ENCODE measurements at places on chromosomes 1 and 21. TPM values are rescaled to one million over a fixed set of nuclear protein-coding genes. Genes with fewer than 3 reads are reported as not detected.

Gene PODN
- 6.5 TPM for total RNA-seq

Gene MMEL1
- total RNA-seq = not detected

DNA sequence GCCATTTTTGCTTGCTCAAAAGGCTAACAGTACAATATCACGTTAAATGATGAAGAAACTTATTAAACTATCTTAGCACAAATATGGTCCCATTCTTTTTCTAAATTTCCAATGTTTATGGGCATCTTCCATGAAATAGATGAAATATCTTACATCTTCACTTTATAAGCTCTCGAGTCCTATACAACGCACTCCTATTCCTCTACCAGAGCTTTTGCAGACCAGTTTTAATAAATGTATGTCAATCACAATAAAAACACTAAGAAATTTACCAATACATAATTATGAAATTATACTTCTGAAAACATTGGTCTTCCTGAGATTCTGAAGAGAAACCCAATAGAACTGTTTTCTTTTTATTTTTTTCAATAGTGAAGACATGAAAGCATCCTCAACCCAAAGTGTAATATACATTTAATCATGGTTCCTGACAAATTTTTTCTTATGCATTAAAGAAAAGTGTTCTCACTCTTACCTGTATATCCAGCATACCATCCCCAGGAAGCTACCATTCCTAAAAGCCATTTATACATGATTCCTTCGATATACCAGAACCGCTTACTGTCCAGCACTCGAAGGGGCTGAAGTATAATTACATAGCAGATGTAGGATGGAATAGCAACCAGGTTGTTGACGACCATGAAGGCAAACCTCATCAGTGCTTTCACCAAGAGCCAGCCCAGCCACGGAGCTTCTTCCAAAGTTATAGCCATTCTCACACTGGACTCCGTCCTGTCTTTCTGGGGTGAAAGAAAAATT lies 1.8 kb downstream of the LPGAT1 start:
- no peak for DNase-seq

DNA sequence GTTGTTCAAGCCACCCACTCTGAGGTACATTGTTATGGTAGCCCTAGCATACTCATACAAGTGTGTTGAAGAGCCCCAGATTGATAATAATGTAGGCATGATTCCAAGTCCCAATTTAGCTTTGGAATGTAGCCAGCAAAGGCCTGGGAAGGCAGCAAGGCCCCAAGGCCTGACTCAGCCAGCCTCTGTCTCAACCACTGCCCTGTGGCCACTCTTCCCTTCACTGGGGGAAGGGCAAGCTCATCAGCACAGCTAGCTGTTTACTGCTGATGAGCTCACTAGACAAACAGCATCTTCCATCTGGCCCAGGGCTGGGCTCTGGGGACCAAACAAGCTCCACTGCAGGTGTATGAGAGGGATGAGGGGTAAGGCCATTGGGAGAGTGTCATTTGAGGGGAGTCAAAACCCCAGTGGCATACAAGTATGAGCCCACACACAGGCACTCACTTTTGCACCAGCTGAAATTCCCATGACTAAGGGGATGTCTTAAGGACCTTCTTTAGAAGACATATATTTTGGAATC lies 2.2 kb upstream of the IRF6 start:
- no peak for DNase-seq

Gene ST6GALNAC3
- 7.3 TPM for total RNA-seq

DNA sequence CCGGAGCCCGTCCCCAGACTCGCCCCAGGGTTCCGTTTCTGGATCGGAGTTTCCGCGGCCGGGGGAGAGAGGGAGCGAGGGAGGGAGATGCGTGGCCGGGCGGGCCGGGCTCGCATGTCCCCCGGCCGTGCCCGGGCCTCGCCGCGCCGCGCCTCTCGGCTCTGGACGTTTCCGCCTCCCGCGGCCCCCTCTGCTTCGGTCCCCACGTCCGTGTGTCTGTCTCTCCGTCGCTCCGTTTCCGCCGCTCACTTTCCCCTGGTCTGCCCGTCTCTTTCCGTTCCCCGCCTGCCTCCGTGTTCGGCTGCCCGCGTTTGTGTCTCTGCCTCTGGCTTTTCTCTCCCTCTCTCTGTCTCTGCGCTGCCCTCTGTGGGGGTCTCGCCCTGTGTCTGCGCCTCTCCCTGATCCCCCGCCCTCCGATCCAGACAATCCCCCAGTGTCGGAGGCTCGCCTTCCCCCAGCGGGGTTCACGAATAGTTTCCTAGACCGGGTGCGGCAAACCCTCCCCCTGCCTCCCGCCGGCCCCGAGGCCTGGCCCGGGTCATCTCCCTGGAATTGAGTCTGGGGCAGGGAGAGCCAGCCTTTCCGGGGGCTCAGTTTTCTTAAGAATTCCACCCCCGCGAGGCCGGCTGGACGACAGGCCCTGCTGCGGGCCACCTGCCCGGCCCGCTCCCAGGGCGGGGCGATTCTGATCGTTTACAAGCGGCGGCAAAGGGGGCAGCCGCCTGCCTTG lies 735 bp downstream of the NBL1 start:
- DNase-seq = no peak

DNA sequence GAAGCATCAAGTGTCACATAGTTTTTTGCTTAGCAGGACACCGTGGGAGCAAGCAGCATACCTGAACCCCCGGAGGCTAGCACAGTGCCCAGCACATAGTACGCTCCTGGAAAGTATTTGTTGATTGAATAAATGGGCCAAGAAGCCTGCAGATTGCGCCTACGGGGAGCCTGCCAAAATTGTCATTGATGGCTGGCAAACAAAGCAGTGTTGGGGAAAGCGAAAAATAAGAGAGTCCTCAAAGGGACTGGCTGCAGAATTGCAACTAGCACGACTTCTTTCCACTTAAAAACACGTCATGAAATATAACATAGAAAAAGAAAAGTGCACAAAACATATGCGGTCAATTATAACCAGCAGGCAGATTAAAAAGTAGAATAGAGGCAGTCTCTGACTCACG lies 125.2 kb upstream of the GALNT2 start:
- DNase-seq = no peak

DNA sequence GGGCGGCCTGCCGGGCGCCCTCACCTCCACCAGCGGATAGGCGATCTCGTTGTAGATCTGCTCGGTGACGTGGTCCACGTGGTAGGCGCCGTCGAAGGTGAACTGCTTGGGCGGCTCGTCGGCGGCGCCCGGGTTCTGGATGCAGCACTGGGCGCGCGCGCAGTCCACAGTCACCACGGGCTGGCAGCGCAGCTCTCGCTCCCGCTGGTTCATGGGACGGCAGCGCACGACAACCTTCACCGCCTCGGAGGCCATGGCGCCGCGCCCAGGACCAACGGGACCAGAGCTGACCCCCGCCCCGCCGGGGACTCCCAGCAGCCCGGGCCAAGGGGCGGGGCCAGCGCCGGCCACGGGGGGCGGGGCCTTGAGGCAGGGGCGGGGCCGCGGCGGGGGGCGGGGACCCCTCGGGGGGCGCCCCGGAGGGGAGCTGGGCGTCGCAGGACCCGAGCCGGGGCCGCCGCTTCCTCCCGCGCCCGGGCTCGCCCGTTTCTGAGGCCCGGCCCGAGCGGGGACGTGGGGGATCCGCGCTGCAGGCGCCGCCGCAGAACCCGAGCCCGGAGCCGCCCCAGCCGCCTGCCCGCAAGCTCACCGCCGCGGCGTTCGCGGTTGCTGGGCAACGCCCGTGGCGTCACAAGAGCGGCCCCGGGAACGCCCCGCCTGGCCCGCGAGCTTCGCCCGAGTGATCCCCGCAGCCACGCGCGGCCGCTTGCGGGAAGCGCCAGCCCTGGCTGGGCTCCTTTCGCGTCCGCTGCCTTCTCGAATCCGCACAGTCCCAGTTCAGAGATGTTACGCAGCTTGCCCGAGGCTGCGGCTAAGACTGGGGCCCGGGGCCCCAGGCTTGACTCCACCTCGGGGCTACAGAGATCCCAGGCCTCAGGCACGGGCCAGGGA lies at the start of gene KIF17:
Gene KIF17 (minus strand): TSS at position 556 of the 891 bp plus-strand sequence. CDS start 301 bp downstream, at position 255.
- no peak for DNase-seq

- DNase-seq = no peak
Measured at GRCh38 chr1:111270771-111271463, 19.7 kb upstream of the CHIA start.

DNA sequence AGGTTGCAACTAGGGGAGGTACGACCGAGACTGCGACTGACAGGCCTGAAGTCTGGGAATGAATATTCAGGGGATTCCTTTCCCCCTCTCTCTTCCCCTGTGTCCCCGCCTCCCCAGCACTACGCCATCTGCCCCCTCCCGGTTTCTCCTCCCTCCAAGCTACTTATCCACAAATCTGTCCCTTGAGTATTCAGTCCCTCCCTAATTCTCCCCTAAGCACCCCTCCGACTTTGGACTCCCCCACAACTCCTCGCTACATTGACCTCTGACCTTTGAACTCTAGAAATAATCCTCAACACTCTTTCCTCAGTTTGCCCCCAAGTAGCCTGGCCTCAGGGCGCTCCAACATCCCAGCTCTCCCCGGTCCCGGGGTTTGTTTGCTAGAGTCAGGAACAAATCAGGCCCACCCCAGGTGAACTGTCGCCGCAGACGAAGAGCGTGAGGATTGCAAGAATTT lies 393 bp downstream of the LYSMD1 start:
- no peak for DNase-seq

DNA sequence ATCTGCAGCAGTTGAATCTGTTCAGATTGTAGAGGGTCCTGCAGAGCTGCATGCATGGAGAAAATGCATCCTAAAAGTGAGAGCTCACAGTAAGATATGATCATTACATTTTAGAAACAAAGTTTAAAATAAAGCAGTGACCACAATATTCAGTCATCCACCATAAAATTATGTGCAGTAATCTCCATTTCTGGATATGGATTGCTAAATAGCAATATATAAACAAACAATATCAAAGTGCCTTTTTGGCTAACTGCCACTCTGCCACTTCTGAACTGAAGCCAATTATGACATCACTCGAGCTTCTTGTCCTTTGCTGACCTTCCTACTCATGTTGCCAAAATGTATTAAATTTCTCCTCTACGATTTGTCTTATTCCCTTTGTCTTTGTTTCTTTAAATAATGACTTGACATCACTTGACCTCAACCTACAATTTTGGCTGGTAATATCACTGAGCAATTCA lies 262.0 kb upstream of the CXADR start:
- no peak for DNase-seq

Gene MX2
- total RNA-seq = not detected

Gene S100A2
- total RNA-seq = 11.7 TPM

Gene LCE6A
- not detected for total RNA-seq

Gene TSSK3
- total RNA-seq = 3.5 TPM

Gene MASP2
- total RNA-seq = not detected

Gene OR2L8
- not detected for total RNA-seq

- no peak for DNase-seq
Measured at GRCh38 chr1:53495633-53496345, 36.6 kb downstream of the DMRTB1 start.

GRCh38 chr21:15066123-15066575 lies 1.3 kb upstream of the NRIP1 start:
- DNase-seq = no peak

- DNase-seq = no peak
Measured at GRCh38 chr21:45990049-45990711, 8.6 kb downstream of the COL6A1 start.

Gene CHI3L2
- not detected for total RNA-seq

DNA sequence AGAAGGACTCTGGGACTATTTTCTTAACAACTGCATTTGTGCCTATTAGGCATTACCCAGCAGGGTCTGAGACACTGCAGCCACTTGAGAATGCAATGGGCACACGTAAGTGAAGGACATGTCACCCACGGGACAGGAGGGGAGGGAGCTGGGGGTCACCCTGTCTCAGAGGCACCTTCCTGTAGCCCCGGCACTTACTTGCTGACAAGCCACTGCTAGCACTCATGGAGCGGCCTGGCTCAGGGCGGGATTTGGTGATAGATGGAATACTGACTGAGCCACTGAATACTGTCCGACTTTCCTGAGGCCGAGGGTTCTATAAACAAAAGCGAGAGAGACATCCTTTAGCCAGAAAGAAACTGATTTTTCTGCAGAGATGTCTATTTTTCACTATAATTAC lies 64.7 kb downstream of the COQ8A start:
- no peak for DNase-seq

GRCh38 chr1:51690285-51690961 lies 73.5 kb downstream of the OSBPL9 start:
- no peak for DNase-seq

GRCh38 chr1:185645686-185646085 lies 88.5 kb upstream of the HMCN1 start:
- no peak for DNase-seq

GRCh38 chr1:61498342-61498741 lies 226.6 kb downstream of the TM2D1 start:
- no peak for DNase-seq

DNA sequence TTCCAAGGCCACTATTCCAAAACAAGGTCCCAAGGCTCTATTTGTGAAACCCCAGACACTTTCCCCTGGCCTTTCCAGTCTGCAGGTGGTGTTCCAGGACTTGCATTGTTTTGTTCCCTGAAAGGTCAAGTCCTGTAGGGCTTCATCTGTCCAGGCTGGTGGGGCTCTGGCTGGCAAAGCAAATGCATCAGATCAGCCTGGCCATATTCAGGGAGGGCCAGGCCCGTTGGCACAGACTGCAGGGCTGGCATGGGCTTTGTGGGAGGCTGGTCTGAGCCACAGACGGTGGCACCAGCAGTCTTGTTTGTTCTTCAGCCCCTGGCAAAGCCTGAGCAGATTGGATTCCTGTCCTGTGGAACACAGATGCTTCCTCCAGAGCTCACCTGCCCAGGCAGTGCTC lies 93.0 kb downstream of the SPATA46 start:
- DNase-seq = no peak
